Karpas-422 (cell line): ENCODE measurements at places on chromosomes 1 and 21. TPM values are rescaled to one million over a fixed set of nuclear protein-coding genes. Genes with fewer than 3 reads are reported as not detected.
A peak's percentile ranks its signal among the peaks of the same experiment; 100 is the strongest.

DNA sequence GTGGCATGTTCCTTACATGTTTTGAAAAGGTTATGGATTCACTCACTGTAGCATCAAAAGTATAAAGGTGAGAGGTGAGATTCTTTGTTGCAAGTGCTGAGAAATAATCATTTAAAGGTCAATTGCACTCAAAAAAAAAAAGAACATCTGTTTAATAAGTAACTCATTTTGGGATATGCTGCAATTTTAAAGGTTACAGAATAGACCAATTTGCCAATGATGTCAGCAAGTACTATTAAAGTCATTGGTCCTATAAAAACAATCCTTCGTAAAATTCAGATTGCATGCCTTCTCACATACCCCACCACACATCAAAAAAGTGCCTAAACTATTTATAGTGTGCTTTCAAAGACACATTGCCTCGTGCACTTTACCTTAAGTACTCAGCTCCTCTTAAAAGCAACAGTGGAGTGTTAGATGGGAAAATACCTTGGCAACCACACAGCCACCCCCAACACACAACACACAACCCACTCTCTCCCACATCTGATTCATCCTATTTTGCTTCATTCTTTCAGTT, 218.2 kb upstream of the ADGRL2 start:
- H3K36me3 ChIP-seq: no peaks in the 10 kb centered on the region
- H3K4me3 ChIP-seq: no peak overlapping the region
- no peaks in the 10 kb centered on the region for H3K4me1 ChIP-seq
- DNase-seq: no peak
- H3K27me3 ChIP-seq: no peaks in the 10 kb centered on the region

DNA sequence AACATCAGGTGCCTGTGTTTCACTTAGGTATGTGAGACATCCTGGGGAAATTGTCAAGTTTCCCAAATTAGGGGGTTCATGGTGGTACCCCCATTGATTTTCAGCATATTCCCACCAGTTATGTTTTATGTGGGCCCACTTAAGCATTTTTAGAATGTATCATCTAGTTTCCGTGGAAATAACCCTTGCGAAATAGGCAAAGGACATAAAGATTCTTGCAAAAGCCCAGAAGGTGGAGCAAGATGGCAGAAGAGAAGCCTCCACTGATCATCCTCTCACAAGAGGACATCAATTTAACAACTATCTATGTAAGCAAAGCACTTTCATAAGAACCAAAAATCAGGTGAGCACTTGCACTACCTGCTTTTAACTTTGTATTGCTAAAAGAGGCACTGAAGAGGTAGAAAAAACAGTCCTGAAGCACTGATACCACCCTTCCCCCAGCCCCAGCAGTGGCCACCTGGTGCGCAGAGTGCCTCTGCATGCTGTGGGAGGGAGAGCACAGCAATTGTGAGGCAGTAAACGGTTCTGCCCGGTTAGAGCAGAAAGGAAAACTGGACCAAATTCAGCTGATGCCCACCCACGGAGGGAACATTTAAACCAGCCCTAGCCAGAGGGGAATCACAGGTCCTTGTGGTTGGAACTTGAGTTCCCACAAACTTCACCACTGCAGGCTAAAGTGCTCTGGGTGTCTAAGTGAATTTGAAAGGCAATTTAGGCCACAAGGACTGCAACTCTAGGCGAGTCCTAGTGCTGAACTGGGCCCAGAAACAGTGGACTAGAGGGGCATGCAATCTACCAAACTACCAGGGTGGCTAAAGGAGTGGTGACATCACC, 23.2 kb downstream of the MCOLN2 start:
- no peak overlapping the region for H3K4me3 ChIP-seq
- no peak overlapping the region for H3K27ac ChIP-seq
- no peaks in the 10 kb centered on the region for H3K36me3 ChIP-seq
- peaks cover 17% of the 10 kb centered on the region for H3K4me1 ChIP-seq
- no peaks in the 10 kb centered on the region for H3K27me3 ChIP-seq

- H3K36me3 ChIP-seq: no peaks in the 10 kb centered on the region
- no peak overlapping the region for H3K4me3 ChIP-seq
- no peaks in the 10 kb centered on the region for H3K4me1 ChIP-seq
These were observed 94.5 kb upstream of the SLC5A9 start for GRCh38 chr1:48127735-48128685.

DNA sequence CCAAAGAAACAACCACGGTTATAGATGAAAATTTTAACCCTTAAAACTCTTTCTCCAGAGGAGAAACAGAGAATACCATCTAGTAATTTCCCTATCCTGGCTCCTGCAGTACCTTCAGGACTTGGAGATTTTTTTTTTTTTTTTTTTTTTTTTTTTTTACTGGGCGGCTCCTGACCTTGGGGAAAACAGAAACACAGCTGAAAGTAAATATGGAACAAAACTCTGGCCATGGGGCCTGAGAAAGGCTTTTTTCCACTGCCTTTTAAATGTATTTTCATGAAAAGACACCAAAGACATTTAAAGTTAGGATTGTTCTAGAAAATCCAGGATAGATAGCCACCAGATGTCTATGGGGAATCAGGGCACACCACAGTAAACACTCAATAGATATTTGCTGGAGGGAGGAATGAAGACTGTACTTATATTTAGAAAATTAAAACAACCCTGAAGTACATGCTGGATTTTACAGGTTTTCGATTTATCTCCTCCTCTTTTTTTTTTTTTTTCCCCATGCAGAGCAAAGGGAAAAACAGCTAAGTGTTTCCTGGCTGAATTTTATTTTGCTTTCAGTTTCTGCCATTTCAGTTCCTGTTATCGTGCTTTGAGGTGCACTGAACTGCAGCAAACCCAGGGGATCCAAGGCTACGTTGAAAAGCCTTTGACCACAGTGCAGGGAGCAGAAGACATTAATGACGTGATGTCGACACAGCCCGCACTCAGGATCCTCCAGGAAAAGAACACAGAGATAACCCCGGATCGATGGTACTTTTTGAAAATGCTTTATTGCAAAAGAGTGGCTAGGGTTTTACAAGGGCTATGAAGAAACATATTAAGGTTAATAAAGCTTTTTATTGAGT, 35.7 kb upstream of the CNN3 start:
- peak overlapping the region; percentile 50 for H3K4me3 ChIP-seq
- H3K36me3 ChIP-seq: no peaks in the 10 kb centered on the region
- H3K4me1 ChIP-seq: peaks cover 13% of the 10 kb centered on the region
- no peak overlapping the region for H3K27ac ChIP-seq
- H3K27me3 ChIP-seq: no peaks in the 10 kb centered on the region

GRCh38 chr1:192566657-192567056, 8.9 kb upstream of the RGS1 start:
- no peaks in the 10 kb centered on the region for H3K27me3 ChIP-seq
- H3K27ac ChIP-seq: no peak overlapping the region
- DNase-seq: no peak
- no peaks in the 10 kb centered on the region for H3K4me1 ChIP-seq
- no peak overlapping the region for H3K4me3 ChIP-seq

NMNAT2 gene
- not detected in 2 replicates for total RNA-seq

GRCh38 chr1:230048322-230048721, 18.7 kb upstream of the GALNT2 start:
- H3K27me3 ChIP-seq: no peaks in the 10 kb centered on the region
- no peaks in the 10 kb centered on the region for H3K36me3 ChIP-seq
- H3K4me3 ChIP-seq: no peak overlapping the region
- no peaks in the 10 kb centered on the region for H3K4me1 ChIP-seq

DNA sequence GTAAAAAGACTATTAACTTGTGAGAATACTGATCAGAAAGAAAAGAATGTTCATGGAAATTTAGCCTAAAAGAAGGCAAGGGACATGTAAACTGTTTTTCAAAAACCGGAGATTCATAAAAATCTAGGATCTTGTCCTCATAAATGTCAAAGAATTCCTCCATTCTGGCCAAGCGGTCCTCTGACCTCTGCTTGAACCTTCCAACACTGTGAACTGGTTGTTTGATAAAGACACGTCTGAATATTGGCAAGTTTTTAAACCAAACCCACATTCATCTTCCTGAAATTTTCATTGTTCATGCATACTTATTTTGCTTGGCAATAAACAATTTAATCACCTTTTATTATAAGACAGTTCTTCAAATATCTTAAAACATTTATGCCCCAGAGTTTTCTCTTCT, 19.8 kb downstream of the ASPM start:
- H3K4me3 ChIP-seq: no peak overlapping the region
- H3K36me3 ChIP-seq: peaks cover 81% of the 10 kb centered on the region
- DNase-seq: no peak
- H3K27ac ChIP-seq: no peak overlapping the region

LCE3D gene
- total RNA-seq: not detected in 2 replicates

DNA sequence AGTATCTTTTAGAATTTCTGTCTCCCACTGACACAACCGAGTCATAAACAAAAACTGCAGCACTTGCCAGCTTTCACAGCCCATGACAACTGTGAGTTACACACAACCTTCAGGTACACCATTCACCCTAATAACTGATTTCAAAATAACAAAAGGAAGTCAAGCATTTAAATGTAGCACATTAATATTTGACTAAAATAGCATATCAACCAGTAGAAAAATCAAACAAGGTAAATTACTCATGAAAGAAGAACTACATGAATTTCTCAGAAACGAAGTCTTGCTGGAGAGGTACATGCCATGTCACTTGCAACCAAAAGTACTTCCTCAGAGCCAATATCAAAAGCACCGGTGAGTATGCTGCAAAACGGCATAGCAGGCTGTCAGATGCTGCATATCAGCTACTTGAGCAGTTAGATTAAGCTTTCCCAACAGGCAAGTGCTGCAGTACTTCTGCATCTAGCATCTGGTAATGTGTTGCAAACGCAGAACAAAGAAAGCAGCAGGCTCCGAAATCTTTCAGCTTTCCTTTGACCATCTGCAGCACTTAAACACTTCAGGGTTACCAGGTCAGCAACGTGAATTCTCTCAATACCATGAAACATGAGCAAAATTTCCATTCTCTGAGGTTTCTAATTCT, 223.2 kb downstream of the SMYD3 start:
- H3K27me3 ChIP-seq: no peaks in the 10 kb centered on the region
- DNase-seq: no peak
- no peak overlapping the region for H3K4me3 ChIP-seq
- H3K4me1 ChIP-seq: peaks cover 8% of the 10 kb centered on the region
- H3K27ac ChIP-seq: no peak overlapping the region

- no peaks in the 10 kb centered on the region for H3K36me3 ChIP-seq
- H3K27ac ChIP-seq: no peak overlapping the region
- no peaks in the 10 kb centered on the region for H3K27me3 ChIP-seq
These were observed 41.7 kb upstream of the COA6 start for GRCh38 chr1:234331507-234331906.

GRCh38 chr1:9420835-9421532, 118.3 kb upstream of the SLC25A33 start:
- H3K36me3 ChIP-seq: no peaks in the 10 kb centered on the region
- no peaks in the 10 kb centered on the region for H3K27me3 ChIP-seq
- no peak overlapping the region for H3K4me3 ChIP-seq

DISP1 gene
- 0.18 and 1.2 TPM in 2 replicates for total RNA-seq

PCP4L1 gene
- total RNA-seq: 0.14 TPM in 1 of 2 replicates, not detected in the other

C1orf185 gene
- not detected in 2 replicates for total RNA-seq

TRNP1 gene
- not detected in 2 replicates for total RNA-seq

DNA sequence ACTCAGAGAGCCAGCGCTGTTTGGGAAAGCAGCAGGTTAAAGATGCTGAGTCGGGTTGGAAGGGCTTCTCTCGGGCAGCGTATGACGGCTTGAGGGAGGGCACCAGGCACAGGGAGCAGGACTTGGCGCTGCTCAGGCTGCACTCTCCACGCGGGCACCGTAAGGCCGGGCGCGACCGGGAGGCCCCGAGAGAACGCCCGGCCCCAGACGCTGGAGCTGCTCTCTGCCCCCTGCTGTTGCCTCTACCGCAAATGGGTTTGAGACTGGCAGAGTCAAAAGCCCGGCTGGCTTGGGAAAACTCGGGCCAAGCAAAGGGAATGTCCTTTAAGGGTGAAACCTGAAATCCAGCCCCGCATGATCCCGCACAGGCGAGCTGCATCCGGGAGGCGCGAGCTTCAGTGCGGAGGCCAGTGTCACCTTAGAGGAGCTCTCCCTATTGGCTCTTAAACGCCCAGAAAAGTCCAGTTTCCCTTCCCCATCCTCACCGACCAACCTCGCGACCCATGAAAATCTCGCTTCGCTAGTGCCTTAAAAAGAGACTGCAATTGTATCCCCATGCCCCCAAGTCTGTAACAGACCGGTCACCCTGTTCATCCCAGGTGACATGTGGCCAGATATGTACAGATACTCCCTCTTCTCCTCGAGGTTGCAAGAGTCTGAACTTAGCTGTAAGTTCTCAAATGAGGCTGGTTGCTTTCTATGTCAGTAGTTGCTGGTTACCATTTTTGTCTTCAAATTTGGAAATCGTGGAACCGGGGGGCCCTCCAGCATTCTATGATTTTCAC, 1.1 kb downstream of the PRRX1 start:
- DNase-seq: no peak
- H3K4me1 ChIP-seq: no peaks in the 10 kb centered on the region
- H3K27me3 ChIP-seq: no peaks in the 10 kb centered on the region
- no peak overlapping the region for H3K27ac ChIP-seq
- H3K4me3 ChIP-seq: no peak overlapping the region

LCE1F gene
- not detected in 2 replicates for total RNA-seq

DNA sequence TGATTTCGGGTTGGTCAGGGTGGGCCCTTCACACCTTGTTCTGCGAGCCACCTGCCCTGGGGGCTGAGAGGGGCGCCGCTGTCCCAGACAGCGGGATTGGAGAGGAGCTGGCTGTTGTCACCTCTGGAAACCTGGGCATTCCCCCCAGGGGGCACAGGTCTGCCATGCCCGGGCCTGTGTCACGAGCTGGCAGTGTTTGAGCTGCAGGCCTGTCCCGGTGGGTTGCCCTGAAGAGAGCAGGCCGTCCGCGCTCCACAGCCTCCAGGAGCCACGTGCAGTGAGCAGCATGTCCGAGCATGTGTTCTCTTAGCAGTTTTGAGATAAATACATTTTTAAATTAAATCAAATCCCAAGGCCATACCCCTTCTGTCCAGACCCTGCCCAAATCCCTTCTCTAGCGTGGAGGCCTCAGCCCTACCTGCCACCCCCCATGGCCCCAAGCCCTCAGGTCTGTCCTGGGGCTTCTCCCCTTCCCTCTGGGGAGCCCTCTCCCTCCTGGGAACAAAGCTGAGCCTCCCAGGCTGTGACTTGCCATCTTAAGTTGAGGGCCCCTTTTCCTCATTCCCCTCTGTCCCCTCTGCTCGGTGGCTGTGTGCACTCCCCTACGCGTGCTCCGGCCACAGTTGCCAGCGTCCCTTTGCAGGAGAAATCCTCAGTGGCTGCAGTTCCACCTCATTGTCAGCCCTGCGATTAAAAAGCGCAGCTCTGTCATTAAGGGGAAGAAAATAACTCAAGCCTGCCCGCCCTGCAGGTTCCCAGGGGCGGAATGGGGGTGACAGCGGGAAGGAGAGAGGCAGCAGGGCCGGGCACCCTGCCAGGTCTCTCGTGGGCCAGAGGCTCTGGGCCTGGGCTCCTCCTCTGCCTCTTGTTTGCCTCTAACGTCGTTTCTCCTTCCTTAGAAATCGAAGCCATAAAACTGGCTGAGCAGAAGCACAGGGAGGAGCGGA, 26.6 kb downstream of the SLX9 start:
- no peaks in the 10 kb centered on the region for H3K27me3 ChIP-seq
- peaks cover 30% of the 10 kb centered on the region for H3K36me3 ChIP-seq
- no peak overlapping the region for H3K4me3 ChIP-seq
- peaks cover 21% of the 10 kb centered on the region for H3K4me1 ChIP-seq

DNA sequence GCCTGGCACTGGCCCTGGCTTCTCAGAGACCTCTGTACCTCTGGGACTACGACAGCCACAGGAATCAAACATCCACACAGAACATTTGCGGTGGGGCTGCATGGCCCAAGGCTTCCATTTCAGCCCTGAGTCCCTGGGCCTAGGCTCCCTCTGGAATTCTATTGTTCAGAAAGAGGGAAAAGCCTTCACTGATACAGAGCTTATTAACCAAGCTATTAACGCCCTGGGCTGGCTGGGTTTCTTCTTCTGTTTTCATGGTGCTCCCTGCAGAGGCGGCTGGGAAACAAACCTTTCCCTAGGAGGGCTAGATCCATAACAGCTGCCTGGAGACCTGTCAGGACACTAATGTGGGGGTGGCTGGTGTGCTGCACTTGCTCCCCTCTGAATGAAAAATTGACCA, 88.2 kb downstream of the KAZN start:
- no peaks in the 10 kb centered on the region for H3K4me1 ChIP-seq
- H3K27ac ChIP-seq: no peak overlapping the region
- no peaks in the 10 kb centered on the region for H3K27me3 ChIP-seq
- H3K4me3 ChIP-seq: no peak overlapping the region
